ENCODE measurements at places on chromosomes 16 and 17.

GRCh38 chr17:34199454-34199853 lies 55.6 kb upstream of the CCL2 start:
- no peak for DNase-seq

- DNase-seq: peak; percentile 72
These were observed 5.7 kb upstream of the BANP start for GRCh38 chr16:87945351-87946042.

- DNase-seq: no peak
These were observed 541.9 kb upstream of the EEF2KMT start for GRCh38 chr16:5639531-5639930.

DNA sequence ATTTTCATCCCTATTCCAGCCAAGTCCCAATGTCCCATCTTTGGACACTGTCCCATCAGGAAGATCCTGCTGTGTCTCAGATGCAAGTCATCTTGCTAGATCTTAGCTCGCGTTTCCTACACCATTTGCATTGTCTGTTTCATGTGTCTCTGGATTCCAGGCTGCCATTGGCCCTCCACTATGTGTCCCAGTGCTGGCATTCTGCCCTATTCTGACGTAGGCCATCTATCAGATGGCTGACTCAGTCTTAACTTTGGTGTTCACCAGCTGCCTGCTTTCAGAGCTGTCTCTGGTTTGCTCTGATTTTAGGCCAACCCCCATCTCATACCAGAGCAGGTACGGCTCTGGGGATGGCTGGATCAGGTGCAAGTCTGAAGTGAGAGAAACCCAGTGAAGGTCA lies 300.9 kb upstream of the ASIC2 start:
- DNase-seq: no peak

DNA sequence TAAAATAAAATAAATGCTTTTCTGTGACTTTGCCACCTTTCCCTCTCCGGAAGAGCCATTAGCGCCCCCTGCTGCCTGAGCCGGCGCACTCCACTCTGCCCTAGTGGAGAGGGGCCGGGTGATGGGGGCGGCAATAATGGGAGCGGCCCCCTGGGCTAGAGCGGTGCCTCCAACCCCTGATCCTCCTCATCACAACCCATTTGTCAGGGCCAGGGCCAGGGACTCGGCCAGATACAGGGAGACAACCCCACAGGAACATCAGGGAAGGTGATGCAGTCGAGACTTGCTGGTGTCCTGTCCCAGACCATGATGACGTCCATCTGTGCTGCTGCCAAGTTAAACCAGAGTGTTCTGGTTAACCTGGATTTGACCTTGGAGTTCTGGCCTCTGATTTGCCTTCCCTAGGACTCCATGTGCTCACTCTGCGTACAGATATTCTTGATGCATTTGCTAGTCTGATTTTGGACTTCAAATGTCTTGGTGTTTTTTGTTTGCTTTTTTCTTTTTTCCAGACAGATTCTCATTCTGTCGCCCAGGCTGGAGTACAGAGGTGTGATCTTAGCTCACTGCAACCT lies 46.1 kb upstream of the BPTF start:
- DNase-seq: no peak

GRCh38 chr17:66115246-66115645 lies 76.7 kb downstream of the CEP112 start:
- no peak for DNase-seq

DNA sequence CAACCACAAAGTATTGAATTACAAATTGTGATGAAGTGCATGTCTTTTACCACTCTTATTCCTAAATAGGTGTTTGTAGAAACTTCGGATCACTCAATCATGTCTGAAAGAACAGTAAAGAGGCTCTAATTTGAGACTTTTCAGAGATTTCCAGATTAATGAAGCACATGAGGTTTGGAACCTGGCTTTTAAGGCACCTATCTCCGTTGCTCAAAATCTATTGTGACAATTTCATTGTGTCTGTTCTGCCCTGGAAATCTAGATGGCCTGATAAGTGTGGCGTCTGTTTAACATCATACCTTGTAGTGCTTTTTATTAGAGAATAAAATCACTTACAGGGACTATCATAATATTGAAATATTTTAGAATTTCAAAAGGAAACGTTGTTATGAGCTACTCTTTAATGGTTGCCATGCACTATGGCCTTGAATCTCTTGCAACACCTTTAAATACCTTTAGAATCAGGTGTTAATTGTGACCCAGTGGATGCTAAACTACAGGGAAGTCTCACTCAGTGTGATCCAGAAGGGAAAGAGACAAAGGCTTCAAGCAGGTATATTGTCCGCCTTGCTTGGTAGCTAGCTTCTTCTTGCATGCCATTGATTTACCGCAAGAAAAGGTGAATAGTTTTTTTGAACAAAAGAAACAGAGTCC lies 210.3 kb downstream of the CNTNAP4 start:
- DNase-seq: no peak

GRCh38 chr17:64608571-64608981 lies 53.5 kb downstream of the SMURF2 start:
- no peak for DNase-seq

- DNase-seq: no peak
These were observed 3.3 kb downstream of the VAT1 start for GRCh38 chr17:43018932-43019331.

- no peak for DNase-seq
These were observed 37.8 kb downstream of the GLG1 start for GRCh38 chr16:74568961-74569631.
